ENCODE measurements at places on chromosomes 12 and 14.
A peak's percentile ranks its signal among the peaks of the same experiment; 100 is the strongest.

GRCh38 chr14:76490735-76491134, 114.8 kb downstream of the ESRRB start:
- no peak for DNase-seq

- no peak for DNase-seq
Measured at GRCh38 chr12:50842637-50843493, at the start of gene TMPRSS12. Gene TMPRSS12 (plus strand): TSS chr12:50842926. CDS start chr12:50842965, 39 bp downstream.

DNA sequence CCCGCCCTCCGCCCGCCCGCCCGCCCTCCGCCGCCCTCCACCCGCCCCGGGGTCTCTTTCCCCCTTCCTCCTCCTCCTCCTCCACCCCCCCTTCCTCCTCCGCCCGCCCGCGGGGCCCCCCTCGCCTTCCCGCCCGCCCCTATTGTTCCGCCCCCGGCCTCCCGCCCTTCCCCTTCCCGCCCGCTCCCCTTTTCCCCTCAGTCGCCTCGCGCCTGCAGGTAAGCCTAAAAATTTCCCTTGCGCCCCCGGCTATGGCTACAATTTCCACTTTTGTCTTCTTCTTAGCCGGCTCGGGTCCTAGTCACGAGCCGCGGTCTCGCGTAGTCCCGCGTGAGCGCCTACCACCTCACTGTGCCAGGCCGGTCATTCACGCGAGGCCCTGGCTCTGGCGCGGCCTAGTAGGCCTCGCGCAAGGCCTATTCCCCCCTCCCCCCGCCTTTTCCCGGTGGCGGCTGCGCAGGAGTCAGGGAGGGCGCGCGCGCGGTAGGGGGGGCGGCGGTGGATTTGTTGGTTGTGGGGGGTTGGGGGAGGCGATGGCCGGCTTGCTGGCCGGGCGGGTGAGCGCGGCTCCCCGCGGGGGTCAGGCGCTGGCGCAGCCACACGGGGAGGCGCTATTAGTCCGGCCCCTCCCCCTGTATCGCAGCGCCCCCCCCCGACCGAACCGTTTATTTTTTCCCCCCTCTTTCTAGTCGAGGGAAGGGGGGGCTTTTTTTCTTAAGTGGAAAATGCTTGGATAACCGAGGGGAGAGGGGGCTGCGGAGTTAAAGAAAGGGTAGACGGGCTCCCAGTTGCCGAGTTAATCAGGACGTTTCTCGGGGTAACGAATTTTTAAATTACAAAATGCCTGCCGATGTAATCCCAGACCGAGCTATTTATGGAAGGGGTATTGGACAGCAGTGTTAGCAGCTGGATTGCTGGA, 516 bp downstream of the PCBP2 start:
- DNase-seq, result peak; percentile 83

DNA sequence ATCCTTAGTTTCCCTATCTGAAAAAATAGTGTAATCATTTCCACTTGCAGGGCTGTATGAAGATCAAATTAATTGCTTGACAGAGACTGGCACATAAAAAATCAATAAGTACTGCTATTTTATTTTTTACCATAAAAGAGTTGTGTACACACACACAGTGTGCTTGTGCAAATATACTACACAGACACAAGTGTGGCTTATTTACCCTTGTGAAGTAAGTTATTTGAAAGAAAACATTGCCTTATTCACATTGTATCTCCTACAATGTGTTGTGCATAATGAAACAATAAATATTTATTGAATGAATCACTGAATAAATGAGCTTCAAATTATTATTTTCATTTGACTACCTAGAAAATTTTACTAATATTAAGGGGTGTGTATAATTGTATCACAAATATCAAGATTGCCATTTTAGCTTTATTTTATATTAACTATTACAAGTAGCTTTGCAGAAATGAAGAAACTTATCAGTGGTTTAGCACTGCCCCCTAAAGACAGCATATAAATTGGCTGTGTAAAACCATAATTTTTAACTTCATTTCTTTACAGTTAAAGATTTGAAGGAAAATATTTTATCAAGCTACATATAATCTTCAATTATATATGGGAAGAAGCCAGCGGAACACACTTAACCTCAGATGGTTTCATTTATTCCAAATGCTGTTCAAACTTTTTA, 11.3 kb downstream of the GARIN6 start:
- no peak for DNase-seq

GRCh38 chr12:119180380-119181040, 1.8 kb downstream of the HSPB8 start:
- peak; percentile 23 for DNase-seq

GRCh38 chr12:121751749-121752351, 39.3 kb downstream of the TMEM120B start:
- no peak for DNase-seq

DNA sequence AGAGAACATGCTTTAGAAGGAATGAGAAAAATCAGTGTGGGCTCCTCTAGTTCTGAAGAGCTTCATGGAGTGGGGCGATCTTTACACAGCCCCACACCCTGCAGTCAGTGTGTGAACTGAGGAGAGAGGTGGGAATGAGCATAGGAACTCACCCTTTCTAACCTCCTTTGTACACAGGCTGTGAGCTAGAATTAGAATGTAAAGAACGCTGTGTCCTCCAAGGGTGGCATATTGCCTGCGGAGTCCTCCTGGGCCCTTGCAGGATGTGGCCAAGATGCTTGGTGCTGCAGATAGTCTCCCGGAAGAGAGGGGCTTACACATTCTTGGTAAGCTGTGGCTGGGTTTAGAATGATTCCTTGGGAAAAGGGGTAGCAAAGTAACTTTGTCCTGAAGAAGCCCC, 43.9 kb downstream of the NINJ2 start:
- DNase-seq, result no peak

DNA sequence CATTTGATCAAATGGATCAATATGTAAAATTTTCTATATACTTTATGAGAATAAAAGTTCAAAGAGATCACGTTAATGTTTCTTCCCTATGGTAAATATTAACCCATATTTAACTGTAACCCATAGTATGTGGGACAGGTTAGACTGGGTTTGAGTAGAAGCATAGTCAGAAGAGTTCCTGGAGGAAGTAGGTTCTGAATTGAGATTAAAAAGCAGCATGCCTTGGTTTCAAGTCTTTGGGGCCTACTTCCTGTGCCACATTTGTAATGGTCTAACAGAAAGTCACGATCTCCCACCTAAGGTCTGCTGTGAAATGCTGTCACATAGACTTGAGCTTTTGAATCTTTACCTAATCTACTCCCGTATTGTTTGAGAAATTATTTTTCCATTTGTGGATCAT, 63.8 kb downstream of the FIGNL2 start:
- no peak for DNase-seq

GRCh38 chr12:21384261-21384660, 11.6 kb downstream of the IAPP start:
- DNase-seq, result no peak

DNA sequence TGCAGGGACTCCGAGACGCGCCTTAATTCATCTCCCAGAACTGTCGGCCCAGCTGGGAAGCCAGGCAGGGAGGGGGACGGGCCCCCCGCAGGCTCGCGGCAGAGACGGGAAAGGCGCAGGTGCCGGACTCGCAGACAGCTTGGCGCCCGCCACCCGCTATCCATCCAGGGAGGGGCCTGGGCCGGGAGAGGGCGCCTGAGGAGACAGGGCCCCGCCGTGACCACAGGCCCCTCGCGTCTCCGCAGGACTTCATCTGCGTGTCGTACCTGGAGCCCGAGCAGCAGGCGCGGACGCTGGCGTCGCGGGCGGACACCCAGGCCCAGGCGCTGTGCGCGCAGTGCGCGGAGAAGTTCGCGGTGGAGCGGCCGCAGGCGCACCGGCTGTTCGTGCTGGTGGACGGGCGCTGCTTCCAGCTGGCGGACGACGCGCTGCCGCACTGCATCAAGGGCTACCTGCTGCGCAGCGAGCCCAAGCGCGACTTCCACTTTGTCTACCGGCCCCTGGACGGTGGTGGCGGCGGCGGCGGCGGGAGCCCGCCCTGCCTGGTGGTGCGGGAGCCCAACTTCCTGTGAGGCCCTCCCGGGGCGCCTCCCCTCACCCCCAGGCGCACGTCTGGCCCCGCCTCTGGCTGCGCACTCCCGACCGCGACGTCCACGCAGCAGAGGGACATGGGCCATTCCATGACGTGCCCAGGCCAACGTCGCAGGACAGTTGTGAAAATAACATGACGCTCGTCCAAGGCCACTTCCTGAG, 60.6 kb downstream of the LGMN start:
- DNase-seq, result no peak

- no peak for DNase-seq
Measured at GRCh38 chr12:49789992-49790391, 38.2 kb downstream of the NCKAP5L start.

GRCh38 chr12:112004041-112004440, 8.9 kb downstream of the TMEM116 start:
- DNase-seq, result no peak

GRCh38 chr12:93223440-93224426, 154.0 kb upstream of the NUDT4 start:
- DNase-seq, result no peak

DNA sequence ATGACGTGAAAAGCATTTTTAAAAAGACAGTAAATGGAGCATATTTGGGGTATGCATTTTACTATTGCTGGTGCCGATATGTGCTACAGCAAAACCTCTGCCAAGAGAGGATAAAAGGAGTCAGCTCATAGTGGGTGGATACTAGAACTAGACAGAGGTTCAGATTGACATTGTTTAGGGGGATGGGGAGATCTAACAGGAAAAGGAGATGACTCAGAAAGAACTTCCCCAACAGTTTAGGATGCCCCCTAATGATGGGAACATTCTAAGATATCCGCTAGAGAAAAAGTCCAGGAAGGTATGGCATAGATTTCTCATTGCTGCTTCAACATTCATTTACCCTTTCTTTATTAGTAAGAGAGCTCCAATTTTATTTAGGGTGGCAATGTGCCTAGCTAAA, 110.5 kb upstream of the CLEC14A start:
- DNase-seq, result no peak

- no peak for DNase-seq
Measured at GRCh38 chr12:20601668-20602280, 93.4 kb upstream of the SLCO1C1 start.

- no peak for DNase-seq
Measured at GRCh38 chr12:98870504-98870903, 225.4 kb downstream of the APAF1 start.
